Right renal cortex interstitium (tissue), 3 donors: ENCODE measurements at places on chromosomes 16 and 17.

DNA sequence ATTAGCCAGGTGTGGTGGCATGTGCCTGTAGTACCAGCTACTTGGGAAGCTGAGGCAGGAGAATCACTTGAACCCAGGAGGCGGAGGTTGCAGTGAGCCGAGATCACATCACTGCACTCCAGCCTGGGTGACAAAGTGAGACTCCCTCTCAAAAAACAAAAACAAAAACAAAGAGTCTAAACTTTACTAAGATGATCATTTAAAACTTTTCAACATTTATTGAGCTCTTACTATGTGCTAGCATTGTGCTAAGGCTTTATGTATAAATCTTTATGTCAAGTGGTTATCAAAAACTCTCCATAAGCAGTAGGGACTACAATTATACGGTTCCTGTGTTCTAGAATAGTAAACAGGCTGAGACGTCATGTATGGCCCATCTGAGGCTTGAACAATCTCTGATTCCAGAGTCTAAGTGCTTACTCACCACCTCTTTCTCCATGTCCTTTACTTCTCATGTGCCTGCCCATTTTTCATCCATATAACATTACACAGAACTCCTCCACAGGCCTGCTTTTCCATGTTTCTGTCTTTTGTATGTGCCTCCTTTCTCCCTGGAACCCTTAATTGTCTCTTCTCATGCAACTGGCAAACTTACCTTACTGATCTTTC, 66.7 kb downstream of the NUP88 start:
- DNase-seq: no peak

GRCh38 chr17:44002141-44002848, 2.1 kb upstream of the NAGS start:
- no peak for DNase-seq

- no peak for DNase-seq
Observed at GRCh38 chr16:6111390-6111789, 1013.8 kb upstream of the EEF2KMT start.

DNA sequence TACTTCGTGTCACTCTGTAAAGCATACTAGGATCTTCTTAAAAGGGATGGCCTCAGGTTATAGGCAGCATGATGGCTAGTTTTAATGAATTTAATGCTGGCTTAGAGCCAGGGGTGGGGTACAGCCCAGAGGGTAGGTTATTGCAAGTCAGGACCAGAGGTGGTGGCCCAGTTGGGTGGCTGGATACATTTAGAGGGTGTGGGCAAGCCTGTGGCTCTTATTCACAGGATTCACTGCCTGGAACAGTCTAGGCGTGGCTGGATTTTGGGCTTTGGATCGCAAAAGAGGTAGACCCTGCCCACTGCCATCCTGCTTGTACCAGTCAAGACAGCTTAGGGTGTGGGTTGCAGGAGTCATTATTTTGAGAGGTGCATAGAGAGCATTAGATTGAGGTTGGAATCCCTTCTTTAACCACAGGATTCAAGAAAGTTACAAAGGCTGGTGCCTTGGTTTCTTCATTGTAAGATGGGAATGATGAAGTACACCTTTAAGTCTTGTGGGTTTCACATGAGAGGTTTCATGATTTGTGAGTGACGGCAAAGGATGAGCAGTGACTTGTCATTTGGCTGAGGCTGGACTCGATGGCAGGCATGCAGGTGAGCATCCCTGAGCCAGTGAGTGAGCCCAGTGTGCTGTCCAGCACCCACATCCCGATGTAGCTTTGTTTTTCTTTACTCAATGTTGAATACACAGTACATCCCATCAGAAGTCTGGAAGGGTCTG, 85.2 kb downstream of the KSR1 start:
- DNase-seq: no peak

DNA sequence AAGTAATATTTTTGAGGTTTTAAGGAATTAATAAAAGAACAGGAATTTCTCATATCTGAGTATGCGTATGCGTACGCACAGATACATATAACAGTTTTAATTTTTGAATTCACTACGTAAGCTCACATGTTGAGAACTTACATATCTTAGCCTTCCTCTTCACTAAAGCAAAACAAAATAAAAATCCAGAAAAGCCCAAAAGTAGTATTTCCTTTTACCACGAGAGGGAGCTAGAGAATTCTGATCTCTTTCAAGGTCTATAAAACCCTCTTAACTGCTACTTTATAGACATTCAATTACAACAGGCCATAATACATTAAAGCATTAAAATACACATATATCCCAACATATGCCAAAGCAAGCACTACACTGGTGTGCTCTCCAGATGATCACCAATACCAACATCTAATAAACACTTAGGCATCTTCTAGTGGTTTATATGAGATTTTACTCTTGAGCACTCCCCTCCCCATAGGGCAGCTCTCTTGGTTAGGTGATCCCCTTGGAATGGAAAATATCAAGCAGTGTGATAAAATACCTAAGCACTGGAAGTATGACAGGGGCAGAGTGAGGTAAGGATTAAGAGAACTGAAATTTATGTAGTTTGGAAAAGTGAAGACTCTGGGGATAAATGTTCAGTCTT, 94.0 kb downstream of the SKAP1 start:
- peak; percentile 76 for DNase-seq

DNA sequence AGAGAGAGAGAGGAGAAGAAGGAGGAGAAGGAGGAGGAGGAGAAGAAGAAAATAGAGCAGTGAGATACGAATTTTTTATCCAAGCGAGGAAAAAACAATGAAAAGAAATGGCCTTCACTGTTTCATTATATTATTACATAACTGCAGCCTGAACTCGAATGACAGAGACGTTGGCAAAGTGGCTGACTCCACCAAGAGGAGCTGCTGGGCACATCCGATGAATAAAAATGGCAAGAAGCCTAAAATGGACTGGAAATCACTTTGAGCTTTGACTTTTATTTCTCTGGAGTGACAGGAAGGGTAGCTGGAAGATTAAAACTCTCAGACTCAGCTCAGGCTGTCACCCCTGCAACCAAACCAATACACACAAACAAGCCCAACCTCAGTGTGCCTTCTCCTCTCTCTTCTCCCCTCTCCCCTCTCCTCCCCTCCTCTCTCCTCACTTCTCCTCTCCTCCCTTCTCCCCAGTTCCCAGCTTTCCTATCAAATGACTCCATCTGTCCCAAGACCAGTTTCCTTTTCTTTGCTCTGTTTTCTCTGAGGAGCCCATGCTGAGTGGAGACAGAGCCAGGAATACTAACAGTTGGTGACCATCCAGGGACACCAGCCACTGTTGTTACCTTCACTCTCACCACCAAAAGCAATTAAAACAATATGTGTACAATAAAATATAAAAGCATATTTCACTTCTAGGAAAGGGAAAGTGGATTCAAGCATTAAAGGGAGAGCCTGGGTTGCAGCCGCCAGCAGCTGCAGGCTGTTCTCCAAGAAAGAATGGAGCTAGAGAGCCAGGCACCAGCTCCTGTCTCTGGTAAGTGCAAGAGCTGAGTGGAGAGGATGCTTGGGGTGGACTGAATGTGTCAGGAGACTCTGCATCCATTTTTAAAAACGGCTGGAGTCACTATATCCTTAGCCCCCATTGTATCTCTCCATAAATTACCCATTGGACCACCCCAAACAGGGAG, 51.2 kb downstream of the SOX9 start:
- DNase-seq: no peak

DNA sequence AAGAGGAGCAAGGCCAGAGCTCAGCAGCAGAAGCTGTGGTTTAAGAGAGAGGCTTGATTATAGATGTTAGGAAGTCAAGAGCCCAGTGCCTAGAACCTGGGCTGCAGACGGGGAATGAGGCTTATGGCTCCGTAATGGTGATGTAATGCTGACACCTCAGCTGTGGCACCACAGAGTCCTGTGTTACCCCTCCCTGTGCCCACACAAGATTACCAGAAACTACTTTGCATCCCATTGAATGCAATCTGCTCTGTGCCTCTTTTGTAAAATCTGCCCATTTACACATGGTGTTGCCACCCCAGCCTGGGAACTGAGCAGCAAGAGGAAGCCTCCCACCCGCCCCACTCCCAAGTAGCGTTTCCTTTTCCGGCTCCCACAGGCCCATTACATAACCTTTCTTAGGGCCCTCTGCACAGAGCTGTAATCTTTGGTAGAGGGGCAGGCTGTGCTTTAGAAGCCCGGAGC, 57.0 kb downstream of the PITPNC1 start:
- DNase-seq: no peak

DNA sequence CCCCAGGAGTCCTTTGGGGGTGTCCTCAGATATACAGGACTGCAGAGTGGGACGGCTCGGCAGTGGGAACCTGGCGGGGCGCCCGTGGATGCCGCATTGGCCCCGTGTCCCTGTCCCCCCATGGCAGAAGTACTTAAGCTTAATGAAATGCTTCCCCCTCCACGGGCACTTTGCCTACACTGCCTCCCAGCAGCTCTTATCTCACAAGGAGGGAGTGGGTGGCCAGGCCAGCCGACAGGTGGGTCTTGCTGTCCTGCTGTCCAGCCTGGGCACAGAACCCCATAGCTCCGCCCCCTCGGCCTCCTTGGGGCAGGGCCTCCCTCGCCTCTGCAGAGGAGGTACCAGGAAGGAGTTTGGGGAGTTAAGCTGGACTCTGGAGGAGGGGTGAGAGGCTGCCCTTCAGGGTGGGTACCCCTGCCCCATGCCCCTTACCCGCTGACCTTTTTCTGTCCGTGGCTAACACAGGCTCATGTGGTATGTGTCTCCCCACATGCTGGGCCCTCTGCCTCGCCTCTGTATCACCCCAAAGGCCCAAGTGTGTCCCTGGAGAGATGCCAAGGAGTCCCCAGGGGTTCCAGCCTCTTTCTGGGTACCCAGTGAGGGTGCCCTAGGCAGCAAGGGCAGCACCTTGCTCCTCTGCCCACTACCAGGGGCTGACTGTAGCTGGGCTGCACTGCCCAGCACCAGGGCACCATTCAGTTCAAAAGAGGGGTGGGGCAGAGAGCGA, 8.7 kb downstream of the THRA start:
- no peak for DNase-seq

GRCh38 chr17:80895366-80895765, 96.3 kb upstream of the CHMP6 start:
- DNase-seq: no peak

GRCh38 chr16:48054881-48055601, 100.8 kb downstream of the ABCC12 start:
- DNase-seq: peak; percentile 27

DNA sequence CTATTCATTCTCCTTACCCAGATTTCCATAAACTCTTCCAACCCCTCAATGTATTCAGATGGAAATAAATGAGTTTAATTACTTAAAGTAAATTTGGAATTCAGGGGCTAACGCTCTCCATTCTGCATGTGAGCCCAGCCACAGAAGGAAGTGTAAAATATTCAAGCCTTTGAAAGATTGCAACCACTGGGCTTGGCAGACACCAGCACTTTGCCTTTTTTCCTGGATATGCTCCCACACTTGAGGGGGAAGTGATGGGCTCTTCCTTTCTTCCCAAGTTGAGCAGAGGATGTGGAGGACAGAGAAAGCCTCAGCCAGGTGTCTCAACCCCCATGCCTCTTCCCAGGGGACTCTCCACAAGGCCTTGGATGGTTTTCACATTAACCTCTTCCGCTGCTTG, 825.1 kb upstream of the EEF2KMT start:
- DNase-seq: no peak

DNA sequence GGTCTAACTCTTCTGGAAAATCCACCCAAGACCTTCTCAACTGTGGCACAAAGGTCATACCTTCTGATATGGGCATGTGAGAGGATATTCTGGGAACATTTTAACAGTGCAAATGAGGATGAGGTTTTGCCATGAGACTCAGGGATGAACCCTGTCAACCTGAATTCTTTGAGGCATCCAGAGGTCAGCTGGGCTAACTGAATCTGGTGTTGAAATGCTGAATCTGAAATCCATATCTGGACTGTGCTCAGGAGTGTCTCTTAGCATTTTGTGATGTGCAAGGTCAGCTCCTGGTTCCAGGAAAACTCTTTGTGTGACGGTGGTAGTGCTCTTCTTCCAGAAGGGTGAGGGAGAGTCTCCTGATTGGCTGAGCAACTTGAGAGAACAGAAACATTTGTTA, 276.0 kb upstream of the SALL1 start:
- DNase-seq: no peak

DNA sequence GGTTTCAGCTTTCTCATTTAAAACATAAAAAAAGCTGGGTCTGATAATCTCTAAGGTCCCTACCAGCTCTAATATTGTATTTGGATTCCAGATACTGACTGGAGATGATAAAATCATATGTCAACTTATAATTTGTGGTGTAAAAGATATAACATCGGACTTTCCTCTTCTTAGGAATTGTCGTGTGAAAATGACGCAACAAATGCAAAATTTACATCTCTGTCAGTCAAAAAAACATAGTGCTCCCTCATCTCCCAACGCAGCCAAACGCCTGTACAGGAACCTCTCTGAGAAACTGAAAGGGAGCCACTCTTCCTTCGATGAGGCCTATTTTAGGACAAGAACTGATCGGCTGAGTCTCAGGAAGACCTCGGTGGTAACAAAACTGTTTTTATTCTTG, 197.3 kb downstream of the ANKFN1 start:
- no peak for DNase-seq

DNA sequence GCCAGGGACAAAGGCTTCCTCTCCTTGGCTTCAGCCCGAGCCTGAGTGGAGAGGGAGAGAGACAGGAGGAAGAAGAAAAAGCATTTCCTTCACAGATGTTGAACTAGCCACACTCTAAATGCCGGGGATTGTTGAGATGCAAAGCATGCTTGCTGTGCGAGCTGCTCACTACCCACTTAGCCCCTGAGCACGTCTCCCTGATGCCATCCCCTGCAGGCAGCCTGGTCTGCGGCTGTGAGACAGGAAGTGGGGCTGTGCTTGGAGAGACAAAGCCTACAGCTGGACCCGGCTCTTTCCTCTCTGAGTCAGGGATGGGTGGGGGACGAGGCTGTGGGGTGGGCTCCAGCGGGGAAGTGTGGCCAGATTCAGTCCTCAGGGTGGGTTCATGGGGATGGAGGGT, 13.7 kb downstream of the WNT9B start:
- no peak for DNase-seq

DNA sequence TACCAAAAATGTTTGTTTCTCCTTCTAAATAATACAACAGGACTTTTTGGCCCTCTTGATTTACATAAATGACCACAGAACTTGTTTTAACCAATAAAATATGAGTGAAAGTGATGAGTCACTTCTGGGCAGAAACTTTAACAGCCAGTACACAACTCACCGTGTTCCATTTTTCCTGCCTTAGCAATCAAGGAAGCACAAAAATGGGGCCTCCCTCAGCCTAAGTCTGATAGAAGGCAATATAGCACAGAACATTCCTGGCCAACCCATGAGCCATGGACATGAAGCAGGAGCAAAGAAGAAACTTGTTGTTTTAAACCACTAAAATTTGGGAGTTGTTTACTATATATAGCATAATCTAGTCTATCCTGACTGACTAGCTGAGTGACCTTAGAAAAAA, 61.1 kb upstream of the MTMR4 start:
- DNase-seq: no peak

- DNase-seq: no peak
Observed at GRCh38 chr17:9071811-9072498, 50.6 kb downstream of the NTN1 start.

DNA sequence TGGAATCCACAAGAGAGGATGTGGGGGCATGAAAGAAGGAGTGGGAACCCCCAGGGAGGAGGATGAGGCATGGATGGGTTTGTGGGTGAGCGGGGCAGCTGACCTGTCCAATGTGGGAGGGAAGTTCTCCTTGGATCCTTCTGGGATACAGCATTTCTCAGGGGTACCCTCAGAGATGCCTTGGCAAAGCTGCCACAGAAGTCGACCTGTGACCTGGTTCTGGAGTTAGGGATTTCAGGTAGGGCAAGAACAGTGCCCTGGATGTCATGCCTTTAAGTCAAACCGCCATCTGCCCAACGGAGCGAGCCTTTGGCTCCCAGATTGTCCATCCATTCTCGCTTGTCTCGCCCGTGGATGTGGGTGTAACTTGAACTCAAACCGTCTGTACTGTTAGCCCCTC, 30.0 kb downstream of the WSCD1 start:
- no peak for DNase-seq

GRCh38 chr17:64773836-64774761, 112.0 kb upstream of the SMURF2 start:
- no peak for DNase-seq
